ENCODE measurements at places on chromosomes 3 and 15. TPM values are rescaled to one million over a fixed set of nuclear protein-coding genes. Genes with fewer than 3 reads are reported as not detected.

GRCh38 chr3:9153904-9154619 lies 95.4 kb downstream of the SRGAP3 start:
- H3K4me3 ChIP-seq, result no peak overlapping the region
- peaks cover 14% of the 10 kb centered on the region for H3K4me1 ChIP-seq
- peaks cover 13% of the 10 kb centered on the region for H3K27me3 ChIP-seq
- H3K27ac ChIP-seq, result peak overlapping the region; percentile 2
- peaks cover 14% of the 10 kb centered on the region for H3K36me3 ChIP-seq

VEPH1 gene
- total RNA-seq, result 12.3 TPM

SLC22A14 gene
- total RNA-seq, result 0.18 TPM

- H3K4me1 ChIP-seq, result peaks cover 46% of the 10 kb centered on the region
- DNase-seq, result peak; percentile 15
- peak overlapping the region; percentile 14 for H3K4me3 ChIP-seq
- peaks cover 4% of the 10 kb centered on the region for H3K27me3 ChIP-seq
Observed at GRCh38 chr15:29870495-29871151, 48.4 kb upstream of the TJP1 start.

DNA sequence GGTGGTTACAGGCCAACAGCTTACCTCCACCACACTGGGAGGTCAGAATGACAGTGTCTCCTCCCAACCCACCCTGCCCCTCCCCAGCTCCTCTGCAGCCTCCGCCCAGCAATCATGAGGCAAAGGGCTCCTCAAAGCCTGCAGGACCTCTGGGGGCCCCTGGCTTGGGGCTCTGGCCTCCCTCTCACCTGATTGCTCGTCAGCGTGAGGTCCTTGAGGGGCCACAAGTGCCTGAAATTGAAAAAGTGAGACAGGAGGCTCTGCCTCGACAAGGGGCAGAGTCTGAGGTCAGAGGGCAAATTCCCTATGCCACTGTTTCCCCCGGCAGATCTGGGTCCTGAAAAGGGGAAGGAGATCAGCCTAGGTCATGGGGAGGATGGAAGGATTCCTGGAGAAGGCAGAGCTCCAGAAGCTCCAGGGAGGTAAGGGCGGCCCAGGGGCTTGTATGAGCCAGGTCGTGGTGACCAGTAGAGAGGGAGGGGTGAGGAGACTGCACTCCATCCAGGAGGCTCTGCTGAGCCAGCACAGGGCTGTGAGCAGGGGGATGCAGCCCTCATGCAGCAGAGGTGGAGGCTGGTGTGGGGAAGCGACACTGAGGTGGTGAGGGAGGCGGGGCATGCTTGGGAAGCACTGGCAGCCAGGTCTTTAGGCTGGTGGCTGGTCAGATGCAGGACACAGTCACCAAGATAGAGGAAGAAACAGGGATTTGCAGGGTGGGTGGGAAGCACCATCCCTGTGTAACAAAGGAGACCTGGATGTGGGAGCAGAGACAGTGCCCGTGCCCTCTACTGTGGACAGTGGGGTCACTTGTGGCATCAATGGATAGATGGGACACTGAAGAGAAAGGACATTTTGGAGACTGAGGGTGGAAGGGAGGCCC lies 20.1 kb downstream of the ALS2CL start:
- no peak for DNase-seq
- H3K36me3 ChIP-seq, result no peaks in the 10 kb centered on the region
- H3K4me1 ChIP-seq, result peaks cover 4% of the 10 kb centered on the region
- no peak overlapping the region for H3K4me3 ChIP-seq
- peaks cover 67% of the 10 kb centered on the region for H3K27me3 ChIP-seq
- no peak overlapping the region for H3K27ac ChIP-seq

DNA sequence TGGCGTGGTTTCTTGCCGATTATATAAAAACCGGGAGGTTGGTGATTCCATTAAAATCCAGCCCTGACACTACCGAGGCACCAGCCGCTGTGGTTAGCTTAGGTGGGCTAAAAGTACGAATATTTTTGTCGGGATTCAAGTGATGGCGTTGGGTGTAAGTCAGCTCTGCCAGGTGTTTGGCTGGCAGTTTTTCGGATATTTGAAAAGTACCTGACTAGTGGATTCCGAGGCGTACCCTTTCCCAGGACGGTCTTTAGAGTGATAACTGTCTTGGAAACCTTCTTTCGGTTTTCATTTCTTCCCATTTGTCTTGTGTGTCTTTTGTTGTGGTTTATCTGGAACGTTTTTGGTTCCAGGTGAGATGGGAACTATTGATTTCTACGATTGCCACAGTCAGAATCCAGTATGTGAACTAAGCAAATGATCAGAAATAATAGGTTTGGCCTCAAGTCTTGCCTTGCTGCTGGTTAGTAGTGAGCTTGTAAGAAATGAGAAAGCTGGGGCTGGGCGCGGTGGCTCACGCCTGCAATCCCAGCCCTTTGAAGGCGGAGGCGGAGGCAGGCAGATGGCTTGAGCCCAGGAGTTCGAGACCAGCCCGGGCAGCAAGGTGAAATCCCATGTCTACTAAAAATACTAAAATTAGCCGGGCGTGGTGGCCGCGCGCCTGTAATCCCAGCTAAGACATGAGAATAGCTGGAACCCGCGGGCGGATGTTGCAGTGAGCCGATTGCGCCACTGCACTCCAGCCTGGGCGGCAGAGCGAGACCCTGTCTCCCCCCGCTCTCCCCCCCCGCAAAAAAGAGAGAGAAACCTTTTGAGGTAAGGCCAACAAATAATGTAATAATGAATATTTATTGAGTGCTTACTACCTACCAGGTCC lies 1.4 kb downstream of the FYTTD1 start:
- peaks cover 13% of the 10 kb centered on the region for H3K4me1 ChIP-seq
- no peak for DNase-seq
- peaks cover 6% of the 10 kb centered on the region for H3K27me3 ChIP-seq
- peak overlapping the region; percentile 91 for H3K4me3 ChIP-seq

DNA sequence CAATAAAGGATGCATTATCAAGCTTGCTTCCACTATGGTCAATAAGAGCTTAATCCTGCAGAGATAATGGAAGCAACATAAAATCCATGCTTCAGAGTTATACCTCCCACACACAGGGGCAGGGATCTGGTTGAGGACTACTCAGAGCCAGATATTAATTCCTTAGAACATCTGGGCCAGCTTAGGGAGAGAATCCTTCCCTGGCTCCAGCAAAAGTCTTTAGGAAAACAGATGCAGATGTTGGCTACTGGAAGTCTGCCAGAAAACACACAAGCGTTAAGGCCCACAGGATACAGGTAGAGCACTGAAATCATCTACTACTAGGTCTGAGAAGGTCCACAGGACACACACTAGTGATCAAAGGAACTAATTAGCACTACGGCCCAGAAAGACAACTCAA lies 25.2 kb downstream of the TMEM202 start:
- H3K27ac ChIP-seq, result no peak overlapping the region
- DNase-seq, result no peak
- peaks cover 2% of the 10 kb centered on the region for H3K36me3 ChIP-seq
- H3K4me3 ChIP-seq, result no peak overlapping the region
- no peaks in the 10 kb centered on the region for H3K4me1 ChIP-seq

- no peaks in the 10 kb centered on the region for H3K27me3 ChIP-seq
- no peaks in the 10 kb centered on the region for H3K4me1 ChIP-seq
- no peak overlapping the region for H3K4me3 ChIP-seq
- no peak for DNase-seq
Observed at GRCh38 chr3:106190296-106190695, 321.5 kb upstream of the CBLB start.

GRCh38 chr15:62472616-62473299 lies 307.7 kb upstream of the C2CD4B start:
- H3K27ac ChIP-seq, result peak overlapping the region; percentile 29
- H3K4me3 ChIP-seq, result no peak overlapping the region
- H3K36me3 ChIP-seq, result no peaks in the 10 kb centered on the region
- DNase-seq, result no peak
